PC-9 (cell line): ENCODE measurements at places on chromosomes 2 and 18. TPM values are rescaled to one million over a fixed set of nuclear protein-coding genes. Genes with fewer than 3 reads are reported as not detected.

The TRAF3IP1 gene
- 50.2 and 51.7 TPM in 2 replicates for total RNA-seq

The FAM228A gene
- not detected in 2 replicates for total RNA-seq

The SLC19A3 gene
- total RNA-seq: 4.3 and 4.5 TPM in 2 replicates

The TFCP2L1 gene
- 4.6 and 7.0 TPM in 2 replicates for total RNA-seq

The RFX8 gene
- total RNA-seq: not detected in 2 replicates

The NOP58 gene
- 38.2 and 48.5 TPM in 2 replicates for total RNA-seq

The VIT gene
- total RNA-seq: not detected in 2 replicates

The PGAP1 gene
- total RNA-seq: 5.1 and 6.5 TPM in 2 replicates

The SAG gene
- not detected in 2 replicates for total RNA-seq

The KLHL41 gene
- total RNA-seq: not detected in 2 replicates

The CTNNA2 gene
- not detected in 2 replicates for total RNA-seq

The GPR35 gene
- total RNA-seq: 1.1 and 2.5 TPM in 2 replicates

The GAL3ST2 gene
- 3.9 and 4.3 TPM in 2 replicates for total RNA-seq

The ZNF521 gene
- not detected in 2 replicates for total RNA-seq

The CNDP1 gene
- total RNA-seq: not detected in 2 replicates

The SMYD5 gene
- 28.3 and 32.0 TPM in 2 replicates for total RNA-seq

The DCDC2C gene
- not detected in 2 replicates for total RNA-seq

The ASXL2 gene
- total RNA-seq: 19.2 and 34.5 TPM in 2 replicates

The MGAT4A gene
- total RNA-seq: 12.2 and 12.9 TPM in 2 replicates

The KLHL14 gene
- not detected in 2 replicates for total RNA-seq

The AMER3 gene
- not detected in 2 replicates for total RNA-seq

The INHBB gene
- total RNA-seq: 50.0 and 57.5 TPM in 2 replicates

The SCG2 gene
- 0.48 and 0.81 TPM in 2 replicates for total RNA-seq

The CRYBA2 gene
- total RNA-seq: not detected in 2 replicates

The KCNF1 gene
- total RNA-seq: 1.0 TPM in 2 replicates

The KYNU gene
- total RNA-seq: 44.5 and 55.7 TPM in 2 replicates

The M1AP gene
- 4.5 and 7.7 TPM in 2 replicates for total RNA-seq

The STK11IP gene
- total RNA-seq: 40.6 and 42.5 TPM in 2 replicates

The CELF4 gene
- total RNA-seq: 1.2 and 1.9 TPM in 2 replicates

The SKOR2 gene
- total RNA-seq: not detected in 2 replicates

The NGEF gene
- total RNA-seq: 52.2 and 55.3 TPM in 2 replicates

The CFAP65 gene
- not detected in 2 replicates for total RNA-seq

The APCDD1 gene
- not detected in 2 replicates for total RNA-seq

The AKAIN1 gene
- not detected in 2 replicates for total RNA-seq

The THSD7B gene
- not detected in 2 replicates for total RNA-seq

The CLEC4F gene
- not detected in 2 replicates for total RNA-seq

The SLC4A1AP gene
- 18.5 and 22.7 TPM in 2 replicates for total RNA-seq

The EFHD1 gene
- total RNA-seq: 10.6 and 15.0 TPM in 2 replicates

The FN1 gene
- 39.4 and 42.5 TPM in 2 replicates for total RNA-seq

The OR6B2 gene
- total RNA-seq: not detected in 2 replicates

The RAPGEF4 gene
- 0.53 TPM in 1 of 2 replicates, not detected in the other for total RNA-seq

The SERPINB11 gene
- not detected in 2 replicates for total RNA-seq

The SLC9A4 gene
- 0.85 and 1.1 TPM in 2 replicates for total RNA-seq

The SCN2A gene
- total RNA-seq: 0.15 TPM in 1 of 2 replicates, not detected in the other

The UPP2 gene
- total RNA-seq: not detected in 2 replicates

The NCKAP5 gene
- not detected in 2 replicates for total RNA-seq

The DYNAP gene
- not detected in 2 replicates for total RNA-seq

The FKBP7 gene
- 3.8 and 6.1 TPM in 2 replicates for total RNA-seq

The IKZF2 gene
- total RNA-seq: 22.2 and 28.3 TPM in 2 replicates

The SLC14A1 gene
- total RNA-seq: not detected in 2 replicates
